ENCODE measurements at places on chromosomes 2 and 18. TPM values are rescaled to one million over a fixed set of nuclear protein-coding genes. Genes with fewer than 3 reads are reported as not detected.

Gene CRYGD
- polyA plus RNA-seq: not detected

Gene DNAJC5G
- polyA plus RNA-seq: 0.11 TPM

Gene ATP5MC3
- polyA plus RNA-seq: 1,066 TPM

Gene CLEC4F
- 0.46 TPM for polyA plus RNA-seq

Gene MRO
- 1.6 TPM for polyA plus RNA-seq

Gene IFIH1
- polyA plus RNA-seq: 3.4 TPM

Gene TWIST2
- 2.8 TPM for polyA plus RNA-seq

Gene ANKRD44
- 2.5 TPM for polyA plus RNA-seq

Gene CCL20
- 1.1 TPM for polyA plus RNA-seq

Gene KIAA2012
- polyA plus RNA-seq: not detected

Gene CXCR1
- 0.22 TPM for polyA plus RNA-seq

Gene FZD7
- polyA plus RNA-seq: 8.8 TPM

Gene SCG2
- polyA plus RNA-seq: 0.08 TPM

Gene RAB6C
- 0.08 TPM for polyA plus RNA-seq

Gene ITGB1BP1
- 85.6 TPM for polyA plus RNA-seq

Gene PARD6G
- 0.69 TPM for polyA plus RNA-seq

Gene C2orf66
- polyA plus RNA-seq: 0.11 TPM

Gene GCG
- polyA plus RNA-seq: not detected

Gene RGPD4
- not detected for polyA plus RNA-seq

Gene OTOS
- not detected for polyA plus RNA-seq

Gene TFCP2L1
- 0.10 TPM for polyA plus RNA-seq

Gene CREG2
- not detected for polyA plus RNA-seq

Gene RSAD2
- polyA plus RNA-seq: 2.9 TPM

Gene ACKR3
- polyA plus RNA-seq: 12.8 TPM

Gene CKAP2L
- not detected for polyA plus RNA-seq

Gene GNAL
- 0.84 TPM for polyA plus RNA-seq

Gene HOXD1
- 0.08 TPM for polyA plus RNA-seq

Gene CD28
- 0.21 TPM for polyA plus RNA-seq

Gene IL36G
- polyA plus RNA-seq: not detected

Gene ZNF519
- 0.97 TPM for polyA plus RNA-seq

Gene LRRC30
- not detected for polyA plus RNA-seq

Gene MSTN
- 0.08 TPM for polyA plus RNA-seq

Gene SULT1C2
- polyA plus RNA-seq: not detected

Gene REG1B
- polyA plus RNA-seq: 0.69 TPM

Gene LYG2
- not detected for polyA plus RNA-seq

Gene SRD5A2
- not detected for polyA plus RNA-seq

Gene CNNM3
- 7.1 TPM for polyA plus RNA-seq

Gene HOXD9
- not detected for polyA plus RNA-seq

Gene SERPINB13
- not detected for polyA plus RNA-seq

Gene C1QL2
- polyA plus RNA-seq: 0.08 TPM

Gene EFEMP1
- polyA plus RNA-seq: 11.3 TPM

Gene RAB17
- 5.6 TPM for polyA plus RNA-seq

Gene ABHD1
- polyA plus RNA-seq: 0.47 TPM

Gene CCBE1
- 0.15 TPM for polyA plus RNA-seq

Gene TUBB8B
- not detected for polyA plus RNA-seq

Gene COLEC11
- 12.5 TPM for polyA plus RNA-seq

Gene UGT1A8
- not detected for polyA plus RNA-seq

Gene EGR4
- not detected for polyA plus RNA-seq

Gene STAT4
- 0.53 TPM for polyA plus RNA-seq

Gene KCNJ13
- polyA plus RNA-seq: not detected

Gene CENPA
- polyA plus RNA-seq: 2.1 TPM

Gene GALR1
- polyA plus RNA-seq: 0.01 TPM

Gene C2orf81
- 1.1 TPM for polyA plus RNA-seq

Gene RAPGEF4
- polyA plus RNA-seq: 1.3 TPM

Gene NTSR2
- polyA plus RNA-seq: not detected

Gene SNORC
- polyA plus RNA-seq: 0.88 TPM

Gene COL4A4
- 1.3 TPM for polyA plus RNA-seq

Gene LDLRAD4
- 10.4 TPM for polyA plus RNA-seq

Gene MRPL19
- 30.8 TPM for polyA plus RNA-seq
